Effector memory CD8-positive, alpha-beta T cell (primary cell): ENCODE measurements at places on chromosomes 11 and 22.

DNA sequence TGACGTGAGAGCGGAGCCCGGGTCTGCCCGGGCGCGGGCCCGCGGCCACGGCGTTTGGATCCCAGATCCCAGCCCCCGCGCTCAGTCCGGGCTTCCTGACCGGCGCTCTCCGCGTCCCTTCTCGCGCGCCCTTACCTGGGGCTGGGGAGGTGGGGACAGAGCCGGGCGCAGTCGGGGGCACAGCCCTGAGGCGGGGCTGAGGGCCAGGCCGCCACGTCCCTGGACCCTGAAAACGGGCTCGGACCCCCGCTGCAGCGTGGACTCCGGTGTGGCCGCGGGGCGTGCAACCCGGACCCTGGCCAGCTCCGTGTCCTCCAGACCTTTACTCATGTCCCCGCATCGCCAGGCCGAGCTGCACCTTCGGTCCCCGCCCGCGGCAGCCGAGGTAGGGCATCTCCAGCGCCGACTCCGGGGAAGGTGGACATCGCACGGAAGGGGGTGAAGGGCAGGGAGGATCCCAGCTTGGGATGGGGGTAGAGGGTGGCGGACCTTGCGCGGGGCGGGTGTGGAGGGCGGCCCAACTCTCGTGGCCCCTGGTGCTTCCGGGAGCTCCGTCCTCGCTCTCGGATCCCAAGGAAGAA is 9.9 kb upstream of the AIFM3 start:
- peaks cover 12% of the 10 kb centered on the region for H3K4me1 ChIP-seq
- H3K36me3 ChIP-seq: peaks cover 22% of the 10 kb centered on the region
- H3K27ac ChIP-seq: no peak overlapping the region
- peak overlapping the region; percentile 65 for H3K4me3 ChIP-seq
- DNase-seq: no peak

DNA sequence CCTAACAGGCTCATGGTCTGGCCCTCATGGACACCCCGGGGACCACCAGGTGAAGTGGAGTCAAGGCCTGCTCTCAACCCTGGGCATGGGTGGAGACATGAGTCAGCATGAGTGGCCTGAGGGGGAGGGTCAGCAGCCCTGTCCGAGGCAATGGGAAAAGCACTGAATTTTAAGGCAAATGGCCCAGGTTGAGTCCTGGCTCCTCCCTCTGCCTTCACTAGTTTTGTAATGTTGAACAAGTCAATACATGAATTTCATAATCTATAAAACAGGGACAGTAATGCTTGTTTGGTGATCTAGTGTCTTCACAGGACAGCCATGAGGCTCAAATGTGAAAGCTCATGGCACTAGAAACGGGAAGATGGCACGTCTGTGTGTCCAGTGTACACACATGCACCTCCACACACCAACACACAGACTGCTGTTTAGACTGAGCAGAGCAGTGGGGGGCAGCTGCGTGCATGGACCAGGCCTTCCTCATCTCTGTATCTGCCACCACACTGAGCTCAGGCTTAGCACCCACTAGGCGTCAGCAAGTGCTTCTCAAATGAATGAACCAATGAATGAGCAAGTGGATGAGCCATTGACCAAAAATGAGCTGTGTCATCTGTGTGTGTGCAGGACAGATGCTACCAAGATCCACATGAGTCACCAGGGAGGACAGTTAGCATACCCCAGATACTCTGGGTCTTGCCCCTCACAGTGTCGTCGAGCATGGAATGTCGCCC is 63.4 kb downstream of the NRXN2 start:
- DNase-seq: no peak
- H3K4me1 ChIP-seq: no peaks in the 10 kb centered on the region
- H3K36me3 ChIP-seq: no peaks in the 10 kb centered on the region

DNA sequence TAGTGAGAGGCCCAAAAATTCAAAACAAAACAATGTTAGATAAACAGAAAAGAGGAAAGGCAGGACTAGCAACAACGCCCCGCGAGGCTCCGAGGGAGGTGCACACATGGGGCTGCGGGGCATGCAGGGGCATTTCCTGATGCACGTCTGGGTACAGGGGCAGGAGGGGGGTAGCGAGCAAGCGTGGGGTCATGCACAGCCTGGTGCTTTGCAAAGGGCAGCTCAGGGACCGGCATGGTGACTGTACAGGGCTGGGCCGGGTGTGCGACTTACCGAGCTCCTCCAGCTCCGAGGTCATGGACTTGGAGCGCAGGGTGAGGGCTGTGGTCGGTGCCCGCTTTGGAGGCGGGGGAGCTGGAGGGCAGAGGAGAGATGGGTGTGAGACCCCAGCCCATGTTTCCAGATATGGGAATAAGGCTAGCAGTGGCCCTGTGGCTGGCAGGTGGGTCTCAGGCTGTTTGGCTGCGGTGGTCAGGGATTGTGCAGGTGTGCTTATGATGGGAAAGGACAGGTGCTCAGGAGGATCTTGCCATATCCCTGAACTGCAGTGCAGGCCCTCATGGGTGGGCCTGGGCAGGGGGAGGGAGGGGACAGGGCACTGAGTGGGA is 103.7 kb downstream of the CTTN start:
- H3K4me3 ChIP-seq: no peak overlapping the region
- no peaks in the 10 kb centered on the region for H3K4me1 ChIP-seq
- no peaks in the 10 kb centered on the region for H3K27me3 ChIP-seq
- no peak for DNase-seq
- no peak overlapping the region for H3K27ac ChIP-seq
- H3K36me3 ChIP-seq: no peaks in the 10 kb centered on the region

GRCh38 chr11:108733479-108734116 is 68.7 kb downstream of the DDX10 start:
- peak overlapping the region; percentile 21 for H3K4me3 ChIP-seq
- peaks cover 3% of the 10 kb centered on the region for H3K36me3 ChIP-seq
- peaks cover 25% of the 10 kb centered on the region for H3K4me1 ChIP-seq
- peak overlapping the region; percentile 57 for H3K27ac ChIP-seq

DNA sequence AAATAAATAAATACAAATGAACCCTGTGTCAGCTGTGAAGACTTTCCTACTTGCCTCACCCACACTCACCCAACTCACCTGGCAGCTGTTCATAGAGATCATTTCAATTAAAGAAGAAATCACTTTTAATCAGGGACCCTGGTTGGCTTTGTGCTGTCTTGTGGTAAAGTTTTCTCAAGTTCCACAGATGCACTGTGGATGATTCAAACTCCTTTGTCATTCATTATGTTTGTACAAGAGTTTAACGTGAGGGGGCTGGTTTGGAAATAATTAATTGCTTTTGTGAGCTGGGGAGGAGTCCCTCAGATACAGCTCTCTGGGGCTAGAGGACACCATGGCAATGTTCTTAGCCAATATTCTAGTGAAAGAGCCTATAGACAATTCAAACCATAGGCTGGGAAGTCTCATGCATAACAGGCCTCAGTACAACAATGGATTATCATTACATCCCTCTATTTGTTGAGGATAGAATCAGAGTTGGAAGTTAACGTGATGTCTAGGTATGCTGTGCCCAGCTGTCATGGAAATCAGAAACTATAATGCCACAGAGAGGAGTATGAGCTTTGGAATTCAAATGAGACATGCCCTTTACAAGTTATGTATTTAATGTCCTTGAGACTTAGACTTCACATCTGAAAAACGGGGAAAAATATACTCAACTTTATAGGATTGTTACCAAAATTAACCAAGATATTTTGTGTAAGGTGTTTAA is 698.5 kb downstream of the KCNA4 start:
- H3K27me3 ChIP-seq: no peaks in the 10 kb centered on the region
- no peaks in the 10 kb centered on the region for H3K36me3 ChIP-seq
- H3K4me3 ChIP-seq: no peak overlapping the region
- H3K27ac ChIP-seq: no peak overlapping the region

GRCh38 chr22:23262518-23263332 is 82.4 kb downstream of the BCR start:
- H3K27me3 ChIP-seq: no peaks in the 10 kb centered on the region
- peaks cover 42% of the 10 kb centered on the region for H3K36me3 ChIP-seq
- no peak overlapping the region for H3K27ac ChIP-seq
- peaks cover 9% of the 10 kb centered on the region for H3K4me1 ChIP-seq
- DNase-seq: no peak
